ENCODE measurements at places on chromosomes 11 and 22.

DNA sequence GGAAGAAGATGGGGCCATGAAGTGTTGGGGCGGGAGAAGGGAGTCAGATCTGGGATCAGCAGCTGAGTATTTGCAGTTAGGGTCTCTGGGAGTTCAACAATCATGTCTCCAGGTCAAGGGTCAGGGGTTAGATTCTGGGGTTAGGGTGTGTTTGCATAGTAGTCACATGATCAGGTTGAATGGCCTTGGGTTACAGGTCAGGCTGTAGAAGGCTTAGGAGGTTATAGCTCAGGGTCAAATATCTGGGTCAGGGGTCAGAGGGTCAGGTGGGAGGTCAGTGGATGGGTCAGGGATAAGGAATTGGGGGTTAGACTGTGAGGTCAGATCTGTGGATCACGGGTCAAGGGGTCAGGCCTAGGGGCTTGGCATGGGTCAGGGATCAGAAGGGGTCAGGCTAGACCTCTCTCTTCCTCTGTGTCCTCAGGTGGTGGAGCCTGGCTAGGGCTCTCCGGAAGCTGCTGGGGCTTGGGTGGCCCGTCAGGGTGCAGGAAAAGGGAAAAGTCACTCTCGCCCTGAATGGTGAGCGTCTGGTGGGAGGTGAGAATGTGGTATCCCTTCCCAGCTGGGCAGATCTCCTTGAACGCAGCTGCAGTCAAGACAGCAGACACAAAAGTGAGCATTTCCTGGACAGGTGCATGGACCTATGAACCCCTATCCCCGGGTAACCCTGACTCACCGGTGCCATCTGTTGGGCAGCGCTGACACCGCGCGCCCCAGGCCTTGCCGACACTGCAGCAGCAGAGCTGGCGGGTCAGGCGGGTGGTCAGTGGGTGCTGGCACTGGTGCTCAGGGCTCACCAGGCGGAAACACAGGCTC is 6.4 kb downstream of the LTBP3 start:
- DNase-seq: peak; percentile 82

DNA sequence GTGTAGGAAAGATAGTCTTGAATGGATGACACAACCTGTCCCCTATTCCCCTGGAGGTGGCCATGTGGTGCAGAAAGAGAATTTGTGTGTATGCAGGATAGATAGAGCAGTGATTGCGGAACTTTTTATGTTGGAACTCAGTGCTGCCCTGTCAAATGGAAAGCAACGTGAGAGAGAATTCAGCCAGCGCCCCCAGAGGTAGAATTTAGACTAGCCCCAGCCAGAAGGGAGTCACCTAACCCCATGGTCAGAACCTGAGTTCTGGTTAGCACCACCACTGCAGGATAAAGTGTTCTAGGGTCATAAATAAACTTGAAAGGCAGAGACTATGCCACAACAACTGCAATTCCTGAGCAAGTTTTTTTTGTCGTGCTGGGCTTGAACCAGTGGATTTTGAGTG is 152.9 kb upstream of the GRIA4 start:
- no peak for DNase-seq

GRCh38 chr11:123740787-123741158 is 687 bp downstream of the ZNF202 start:
- DNase-seq: no peak

DNA sequence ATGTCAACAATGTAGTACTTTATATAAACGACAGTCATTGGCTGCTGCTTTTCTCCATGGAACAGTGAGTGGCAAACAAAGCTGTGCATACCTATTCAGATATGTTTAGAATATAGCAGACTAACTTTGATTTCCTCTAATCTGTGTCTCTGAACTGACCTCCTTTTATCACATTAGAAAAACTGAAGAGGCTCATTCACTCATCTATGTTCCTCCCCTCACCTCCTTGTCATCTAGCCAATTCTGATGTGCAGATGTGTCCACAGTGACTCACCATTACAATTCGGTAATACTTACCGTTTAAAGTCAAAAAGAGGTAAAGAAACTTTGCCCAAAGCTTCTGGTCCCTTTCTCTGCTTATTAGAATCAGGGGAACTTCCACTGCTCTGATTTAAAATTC is 51.5 kb upstream of the RPS13 start:
- no peak for DNase-seq

DNA sequence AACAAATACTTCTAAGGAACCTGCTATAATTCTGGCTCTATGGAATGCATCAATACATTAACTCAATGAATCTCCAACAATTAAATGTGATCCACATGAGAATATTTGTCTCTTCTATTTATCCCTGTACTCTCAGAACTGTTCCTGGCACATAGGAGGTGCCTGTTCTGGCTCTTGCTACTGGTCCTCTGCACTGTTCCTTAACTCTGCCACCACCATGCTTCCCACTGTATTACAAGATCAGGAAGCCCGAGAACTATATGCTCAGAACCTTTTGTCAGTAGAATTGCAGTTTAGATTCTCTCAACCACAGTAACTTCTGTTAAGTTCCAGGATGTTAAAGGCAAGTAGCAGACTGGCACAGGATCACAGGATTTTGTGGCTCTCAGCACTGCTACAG is 376.3 kb upstream of the CCDC90B start:
- no peak for DNase-seq
